ENCODE measurements at places on chromosomes 7 and 10. TPM values are rescaled to one million over a fixed set of nuclear protein-coding genes. Genes with fewer than 3 reads are reported as not detected.

- no peak for ATAC-seq
Observed at GRCh38 chr10:1240341-1240775, 184.2 kb downstream of the WDR37 start.

DNA sequence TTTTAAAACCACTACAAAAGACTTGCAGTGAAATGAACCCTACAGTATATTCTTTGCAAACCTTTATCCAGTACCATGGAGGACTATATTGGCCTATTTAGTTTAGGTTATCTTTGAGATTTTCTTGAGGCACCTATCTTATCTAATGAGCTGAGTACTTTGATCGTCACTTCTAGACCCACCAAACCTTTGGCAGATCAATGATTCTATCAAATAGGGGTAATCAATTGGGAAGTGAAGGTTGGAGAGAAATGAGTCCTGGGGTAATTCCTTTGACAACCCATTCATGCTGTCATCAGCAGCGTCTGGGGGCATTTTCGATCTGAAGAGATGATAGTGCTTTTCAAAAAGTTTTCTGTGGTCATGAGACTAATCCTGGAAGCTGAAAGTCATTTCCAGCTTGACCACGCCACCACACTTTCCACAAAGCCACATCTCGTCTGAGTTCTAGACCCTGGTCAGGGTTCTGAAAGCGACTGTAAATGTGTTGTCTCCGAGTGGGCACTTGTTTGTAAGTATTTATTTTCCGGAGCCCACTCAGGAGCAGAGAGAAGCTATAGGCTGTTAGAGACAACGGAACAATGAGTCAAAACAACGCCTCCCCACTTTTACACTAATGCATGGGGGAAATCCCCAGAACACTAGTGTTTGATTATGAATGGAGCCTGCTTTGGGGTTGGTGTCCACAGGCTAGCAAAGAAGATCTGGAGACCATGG, 4.8 kb downstream of the EGR2 start:
- ATAC-seq = no peak

DNA sequence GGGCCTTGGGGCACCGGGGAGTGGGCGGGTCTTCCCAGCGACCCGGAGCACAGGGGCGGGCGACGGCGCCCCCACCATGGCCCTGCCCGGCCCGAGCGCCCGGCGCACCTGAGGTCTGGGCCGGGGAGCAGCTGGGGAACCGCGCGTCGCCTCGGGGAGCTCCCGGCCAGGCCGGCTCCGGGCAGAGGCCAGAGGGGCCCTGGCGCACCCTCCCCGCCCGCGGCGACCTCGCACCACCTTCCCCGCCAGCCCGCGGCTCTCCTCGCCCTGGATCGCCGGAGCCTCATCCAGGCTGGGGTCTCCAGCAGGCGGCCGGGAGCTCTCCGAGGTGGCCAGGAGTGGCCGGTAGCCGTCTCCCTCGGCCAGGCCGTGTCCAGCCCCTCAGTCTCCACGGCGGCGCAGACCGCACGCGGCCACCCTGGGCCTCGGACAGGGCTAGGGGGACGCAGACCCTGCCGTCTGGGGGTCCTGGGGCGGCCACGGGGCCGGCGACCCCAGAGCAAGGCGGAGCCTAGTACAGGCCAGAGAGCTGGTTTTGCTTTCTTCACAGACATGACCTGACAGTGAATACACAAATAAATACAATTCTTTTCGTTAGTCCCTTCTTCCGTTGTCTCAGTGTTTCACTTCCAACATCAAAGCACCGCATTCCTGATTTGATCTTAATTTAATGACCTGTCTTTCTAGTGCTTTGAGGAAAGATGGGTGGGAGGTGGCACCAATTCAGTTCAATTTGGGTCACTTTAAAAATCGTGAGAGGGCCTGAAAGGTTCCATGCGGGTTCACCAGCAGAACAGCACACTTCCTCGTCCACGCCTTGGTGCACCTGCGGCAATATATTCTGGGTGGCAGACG, 356.9 kb downstream of the DNAJB6 start:
- ATAC-seq = no peak

Gene SPDYE18
- 0.38 TPM for total RNA-seq

Data from motor neuron (in vitro differentiated cells).